CD4-positive, alpha-beta memory T cell (primary cell): ENCODE measurements at places on chromosomes 7 and 10. TPM values are rescaled to one million over a fixed set of nuclear protein-coding genes. Genes with fewer than 3 reads are reported as not detected.

- H3K27ac ChIP-seq: no peak overlapping the region
- no peak overlapping the region for H3K4me3 ChIP-seq
- DNase-seq: no peak
- H3K4me1 ChIP-seq: peaks cover 33% of the 10 kb centered on the region
- H3K27me3 ChIP-seq: no peaks in the 10 kb centered on the region
These were observed 3.5 kb downstream of the SUN1 start for GRCh38 chr7:835485-836401.

- no peaks in the 10 kb centered on the region for H3K36me3 ChIP-seq
- no peak overlapping the region for H3K4me3 ChIP-seq
- H3K4me1 ChIP-seq: peaks cover 4% of the 10 kb centered on the region
- H3K27me3 ChIP-seq: no peaks in the 10 kb centered on the region
These were observed 3.9 kb downstream of the ADAM12 start for GRCh38 chr10:126384269-126384873.

DNA sequence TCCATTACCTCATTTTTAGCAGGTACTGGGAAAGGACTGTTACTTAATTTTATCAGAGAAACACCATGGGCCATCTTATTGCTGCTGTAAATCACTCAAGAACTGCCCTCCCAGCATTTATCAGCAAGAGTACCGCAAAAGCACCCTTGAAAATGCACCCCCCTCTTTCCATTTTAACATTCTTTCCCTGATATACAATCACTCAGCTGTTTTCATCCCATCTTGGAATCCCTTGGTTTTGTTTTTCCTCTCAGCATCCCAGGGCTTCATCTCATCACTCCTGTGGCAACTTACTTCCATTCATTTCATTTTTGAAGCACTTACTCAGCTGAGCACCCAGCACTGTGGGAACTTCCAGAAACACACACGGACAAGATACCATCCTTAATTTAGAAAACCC, 36.5 kb downstream of the RAPGEF5 start:
- H3K27ac ChIP-seq: no peak overlapping the region
- no peaks in the 10 kb centered on the region for H3K36me3 ChIP-seq
- no peak for DNase-seq
- no peaks in the 10 kb centered on the region for H3K27me3 ChIP-seq

DNA sequence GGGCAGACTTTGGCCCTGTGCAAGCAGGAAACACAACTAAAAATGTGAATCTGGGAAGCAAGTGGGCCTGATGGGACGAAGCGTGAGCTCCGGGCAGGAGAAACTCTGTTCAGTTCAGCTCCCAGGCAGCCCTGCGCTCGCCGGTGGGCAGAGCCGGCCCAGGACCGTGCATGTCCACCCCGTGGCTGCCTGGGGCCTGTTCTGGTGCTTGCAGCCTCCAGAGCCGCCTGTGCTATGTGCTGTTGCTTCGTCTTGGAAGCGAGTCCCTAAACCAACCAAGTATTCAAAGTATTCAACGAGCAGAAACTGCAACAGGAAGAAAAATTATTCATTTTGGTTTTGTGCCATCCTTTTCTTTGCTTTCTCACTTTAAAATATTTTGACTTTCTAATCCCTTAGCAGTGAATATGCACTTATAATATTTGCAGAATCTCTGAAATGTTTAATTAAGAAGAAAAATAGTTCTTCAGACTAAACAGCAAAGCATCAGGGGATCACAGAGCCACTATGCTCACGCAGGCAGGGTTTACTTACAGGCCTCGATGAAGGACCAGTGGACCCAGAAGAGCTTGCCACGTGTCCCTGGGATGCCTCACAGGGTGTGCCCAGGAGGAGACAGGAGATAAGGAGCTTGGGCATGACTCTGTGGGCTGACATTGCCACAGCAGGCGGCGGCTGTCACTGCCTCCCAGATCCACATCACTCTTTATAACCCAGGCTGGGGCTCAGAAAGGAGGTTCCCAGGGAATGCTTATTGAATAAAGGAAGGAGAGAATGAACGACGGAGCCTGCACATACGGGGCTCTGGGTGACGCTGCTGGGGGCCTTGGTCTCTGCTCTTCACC, 45.6 kb downstream of the VIPR2 start:
- no peaks in the 10 kb centered on the region for H3K36me3 ChIP-seq
- no peak overlapping the region for H3K4me3 ChIP-seq
- H3K4me1 ChIP-seq: no peaks in the 10 kb centered on the region
- DNase-seq: no peak
- H3K27me3 ChIP-seq: no peaks in the 10 kb centered on the region

DNA sequence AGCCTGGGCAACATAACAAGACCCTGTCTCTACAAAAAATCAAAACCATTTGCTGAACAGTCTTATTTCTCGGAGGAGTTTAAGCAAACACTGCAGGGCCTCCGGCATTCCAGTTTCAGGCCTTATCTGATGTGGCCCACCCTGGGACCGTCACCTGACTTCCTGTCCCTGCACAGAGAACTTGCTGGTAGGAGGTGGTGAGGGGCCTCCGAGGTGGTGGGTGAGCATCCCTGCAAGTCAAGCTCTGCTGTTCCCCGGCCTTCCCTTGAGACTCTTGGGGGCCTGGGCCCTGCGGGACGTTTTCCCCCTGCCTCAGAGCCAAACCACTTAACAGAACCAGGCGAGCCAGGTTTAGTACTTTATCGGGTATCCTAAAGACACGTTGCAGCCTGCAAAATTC, 44.5 kb upstream of the AP5Z1 start:
- peaks cover 28% of the 10 kb centered on the region for H3K4me1 ChIP-seq
- no peak overlapping the region for H3K4me3 ChIP-seq
- DNase-seq: no peak
- H3K36me3 ChIP-seq: peaks cover 4% of the 10 kb centered on the region

DNA sequence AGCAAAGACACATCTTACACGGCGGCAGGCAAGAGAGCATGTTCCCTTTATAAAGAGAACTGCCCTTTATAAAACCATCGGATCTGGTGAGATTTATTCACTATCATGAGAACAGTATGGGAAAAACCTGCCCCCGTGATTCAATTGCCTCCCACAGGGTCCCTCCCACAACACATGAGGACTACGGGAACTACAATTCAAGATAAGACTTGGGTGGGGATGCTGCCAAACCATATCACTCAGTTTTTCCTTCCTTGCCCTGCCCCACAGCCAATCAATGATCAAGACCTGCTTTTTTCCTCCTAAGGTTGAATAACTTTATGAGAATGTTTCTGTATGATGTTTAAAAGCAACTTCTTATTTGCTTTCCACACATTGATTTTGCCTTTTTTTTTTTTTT, 3.1 kb upstream of the PTPRE start:
- no peak overlapping the region for H3K4me3 ChIP-seq
- H3K27me3 ChIP-seq: peaks cover 5% of the 10 kb centered on the region
- H3K4me1 ChIP-seq: no peaks in the 10 kb centered on the region

- no peak overlapping the region for H3K4me3 ChIP-seq
- no peaks in the 10 kb centered on the region for H3K4me1 ChIP-seq
- no peaks in the 10 kb centered on the region for H3K27me3 ChIP-seq
- no peak for DNase-seq
- no peak overlapping the region for H3K27ac ChIP-seq
- H3K36me3 ChIP-seq: no peaks in the 10 kb centered on the region
These were observed 92.6 kb downstream of the CHST15 start for GRCh38 chr10:124000792-124001201.

OR2A42 gene
- not detected for total RNA-seq

PAPOLB gene
- total RNA-seq: not detected
